ENCODE measurements at places on chromosomes 1 and 21.

DNA sequence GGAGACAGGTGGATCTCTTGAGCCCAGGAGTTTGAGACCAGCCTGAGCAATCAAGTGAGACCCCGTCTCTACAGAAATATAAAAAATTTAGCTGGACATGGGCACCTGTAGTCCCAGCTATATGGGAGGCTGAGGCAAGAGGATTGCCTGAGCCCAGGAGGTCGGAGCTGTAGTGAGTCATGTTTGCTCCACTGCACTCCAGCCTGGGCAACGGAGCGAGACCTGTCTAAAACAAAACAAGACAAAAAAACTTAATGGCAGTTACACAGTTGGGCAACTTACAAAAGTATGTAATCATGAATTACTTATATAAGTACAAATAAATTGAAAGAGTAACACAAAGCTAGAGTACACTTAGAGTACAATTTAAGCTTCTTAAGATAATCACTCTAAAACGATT lies 25.2 kb downstream of the RC3H1 start:
- no peak for DNase-seq

DNA sequence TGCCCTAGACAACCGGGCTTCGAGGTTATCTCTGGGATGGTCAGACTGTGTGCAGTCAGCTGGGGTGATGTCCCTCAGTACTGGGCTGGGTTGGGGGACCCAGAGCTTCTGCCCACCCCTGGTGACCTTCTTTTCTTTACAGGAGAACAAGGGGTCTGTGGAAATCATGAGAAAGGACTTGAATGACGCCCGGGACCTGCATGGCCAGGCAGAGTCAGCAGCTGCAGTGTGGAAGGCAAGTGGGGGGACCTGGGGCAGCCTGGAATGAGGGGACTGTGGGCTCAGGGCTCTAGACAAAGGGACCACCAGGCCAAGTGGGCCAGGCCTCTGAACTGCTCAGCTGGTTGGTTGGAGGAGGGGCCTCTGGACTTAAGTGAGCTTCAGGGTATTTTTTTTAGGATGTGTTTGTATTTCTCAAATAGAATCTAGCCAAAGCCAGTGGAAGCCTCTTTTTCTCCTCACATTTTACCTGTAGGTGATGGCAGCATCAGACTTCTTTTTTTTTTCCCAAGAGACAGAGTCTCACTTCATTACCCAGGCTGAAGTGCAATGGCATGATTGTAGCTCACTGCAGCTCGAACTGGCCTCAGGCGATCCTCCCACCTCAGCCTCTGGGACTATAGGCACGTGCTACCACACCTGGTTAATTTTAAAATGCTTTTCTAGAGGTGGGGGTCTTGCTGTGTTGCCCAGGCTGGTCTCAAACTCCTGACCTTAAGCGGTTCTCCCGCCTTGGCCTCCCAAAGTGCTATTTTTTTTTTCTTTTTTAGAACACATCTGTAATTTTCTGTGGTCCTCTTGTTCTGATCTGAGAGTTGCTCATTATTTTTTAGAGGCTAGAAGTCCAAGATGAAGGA lies 1.9 kb downstream of the RNF187 start:
- DNase-seq, result no peak

GRCh38 chr1:62295921-62296491 lies 23.2 kb downstream of the KANK4 start:
- DNase-seq, result peak; percentile 85

DNA sequence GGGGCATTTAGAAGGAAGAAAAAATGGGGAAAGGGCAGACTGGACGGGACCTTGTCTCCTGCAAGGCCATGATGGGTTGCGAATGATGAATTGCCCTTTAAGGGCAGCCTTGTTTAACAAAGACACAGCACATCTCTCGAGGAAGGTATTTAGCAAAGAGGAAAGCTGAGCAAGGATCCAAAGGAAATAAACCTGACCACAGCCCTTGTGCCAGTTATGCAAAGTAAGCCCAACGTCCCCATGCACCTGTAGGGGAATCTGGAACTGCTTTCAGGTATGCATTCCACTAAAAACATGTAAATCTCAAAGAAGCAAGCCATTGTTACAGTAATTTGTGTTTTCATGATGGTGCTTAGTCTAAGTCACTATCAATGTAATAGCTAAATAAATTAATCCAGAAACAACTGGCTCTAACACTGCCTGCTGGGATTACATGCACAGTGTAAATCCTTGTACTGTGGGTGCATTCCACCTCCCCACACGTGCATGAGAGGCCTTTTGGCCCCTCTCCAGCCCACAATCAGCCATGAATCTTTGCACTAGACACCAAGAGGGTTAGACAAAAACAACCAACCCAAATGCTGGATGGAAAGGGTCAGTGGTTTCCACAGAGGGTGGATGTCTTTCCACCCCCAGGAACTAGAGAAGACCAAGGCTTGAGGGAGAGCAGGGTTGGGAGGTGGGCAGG lies 228.8 kb upstream of the KAZN start:
- DNase-seq, result no peak

- DNase-seq, result peak; percentile 87
These were observed 9.5 kb upstream of the TMEM39B start for GRCh38 chr1:32063261-32063681.

DNA sequence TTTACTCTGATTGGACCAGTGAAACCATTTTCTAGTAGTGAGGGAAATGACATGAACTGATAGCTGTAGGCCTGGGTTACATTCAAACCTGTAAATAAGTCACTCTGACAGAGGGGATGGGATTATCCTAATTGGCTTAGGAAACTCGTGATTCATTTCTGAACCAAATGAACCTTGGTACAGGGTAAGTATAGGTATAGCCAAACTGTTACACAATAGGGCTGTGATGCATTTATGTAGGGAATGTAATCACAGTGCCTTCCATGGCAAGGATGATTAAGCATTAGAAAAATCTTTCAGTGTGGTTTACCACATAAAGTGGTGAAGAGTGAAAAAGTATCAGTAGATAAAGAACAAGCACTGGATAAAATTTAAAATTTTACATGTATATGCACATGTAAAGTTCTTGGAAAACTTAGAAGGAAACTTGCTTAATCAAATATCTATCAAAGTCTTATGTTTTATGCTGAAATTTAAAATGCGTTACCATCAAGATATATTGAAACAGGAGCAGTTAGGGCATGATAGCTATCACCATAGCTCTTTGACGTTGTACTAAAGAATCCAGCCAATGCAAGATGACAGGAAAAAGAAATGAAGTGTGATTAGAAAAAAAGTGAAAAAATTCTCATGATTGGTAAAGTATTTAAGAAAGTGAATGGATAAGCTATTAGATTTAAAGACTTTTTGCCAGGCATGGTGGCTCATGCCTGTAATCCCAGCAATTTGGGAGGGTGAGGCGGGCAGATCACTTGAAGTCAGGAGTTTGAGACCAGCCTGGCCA lies 63.0 kb downstream of the RABGAP1L start:
- DNase-seq, result no peak

- DNase-seq, result no peak
These were observed 147.0 kb downstream of the CLEC20A start for GRCh38 chr1:178349801-178350200.

DNA sequence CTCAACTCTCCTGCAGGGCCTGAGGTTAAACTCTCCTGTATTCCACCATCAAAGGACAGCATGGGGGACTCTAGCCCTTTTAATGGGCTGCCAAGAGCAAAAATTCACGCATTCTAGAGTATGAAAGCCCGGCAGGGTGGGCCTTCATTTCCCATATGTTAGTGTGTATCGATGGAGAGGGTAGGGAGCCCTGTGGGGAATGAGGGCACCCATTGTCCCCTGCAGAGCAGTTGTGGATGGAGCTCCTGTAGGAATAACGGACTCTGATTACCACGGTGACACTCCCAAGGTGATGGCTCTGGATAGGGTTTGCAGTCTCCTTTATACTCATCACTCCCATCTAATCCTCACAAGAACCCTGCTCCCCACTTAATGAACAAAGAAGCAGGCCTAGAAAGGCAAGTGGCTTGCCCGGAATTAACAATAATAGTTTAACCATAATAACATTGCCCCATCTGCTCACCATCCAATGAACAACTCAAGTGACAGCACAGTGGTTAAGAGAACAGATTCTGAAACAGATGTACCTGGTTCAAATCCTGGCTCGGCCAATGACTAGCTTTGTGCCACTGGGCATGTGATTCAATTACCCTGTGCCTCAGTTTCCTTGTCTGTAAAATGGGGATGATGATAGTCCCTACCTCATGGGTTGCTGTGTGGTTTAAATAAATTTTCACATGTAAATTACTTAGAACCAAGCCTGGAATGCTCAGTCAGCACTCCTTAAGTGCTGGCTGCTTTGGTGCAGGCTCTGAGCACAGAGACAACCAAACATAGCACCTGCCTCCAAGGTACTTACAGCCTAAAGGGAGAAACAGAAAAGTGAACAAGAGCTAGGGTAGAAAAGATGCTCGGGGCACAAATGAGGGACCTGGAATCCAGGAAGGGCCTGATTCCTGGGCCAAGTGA lies 29.0 kb downstream of the HIVEP3 start:
- no peak for DNase-seq

- peak; percentile 98 for DNase-seq
These were observed at the start of gene RPL11 for GRCh38 chr1:23691499-23692307. RPL11 (plus strand) TSS chr1:23691806; CDS start chr1:23691824, 18 bp downstream.

GRCh38 chr1:12052008-12052573 lies 11.0 kb upstream of the TNFRSF8 start:
- peak; percentile 35 for DNase-seq

DNA sequence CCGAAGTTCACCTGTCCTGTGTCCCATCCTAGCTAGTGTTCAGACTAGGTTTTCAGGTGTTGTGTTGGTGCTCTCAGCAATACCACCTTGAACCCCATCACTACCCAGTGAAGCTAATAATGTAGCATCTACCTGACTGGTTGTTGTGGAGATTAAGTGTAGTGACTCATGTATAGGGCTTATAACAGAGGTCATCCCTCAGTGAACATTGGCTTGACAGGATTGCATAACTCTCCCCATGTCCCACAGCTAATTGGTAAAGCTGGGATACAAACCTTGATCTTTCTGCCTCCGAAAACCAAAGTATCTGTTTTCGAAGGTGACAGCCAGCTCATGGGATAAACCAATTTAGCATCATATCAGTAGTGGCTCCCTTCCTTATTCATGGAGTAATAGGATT lies 44.5 kb upstream of the TNR start:
- DNase-seq, result no peak

GRCh38 chr1:56978819-56979218 lies 13.0 kb upstream of the C8B start:
- DNase-seq, result no peak

GRCh38 chr1:16038620-16038912 lies 5.0 kb upstream of the CLCNKB start:
- DNase-seq, result no peak

DNA sequence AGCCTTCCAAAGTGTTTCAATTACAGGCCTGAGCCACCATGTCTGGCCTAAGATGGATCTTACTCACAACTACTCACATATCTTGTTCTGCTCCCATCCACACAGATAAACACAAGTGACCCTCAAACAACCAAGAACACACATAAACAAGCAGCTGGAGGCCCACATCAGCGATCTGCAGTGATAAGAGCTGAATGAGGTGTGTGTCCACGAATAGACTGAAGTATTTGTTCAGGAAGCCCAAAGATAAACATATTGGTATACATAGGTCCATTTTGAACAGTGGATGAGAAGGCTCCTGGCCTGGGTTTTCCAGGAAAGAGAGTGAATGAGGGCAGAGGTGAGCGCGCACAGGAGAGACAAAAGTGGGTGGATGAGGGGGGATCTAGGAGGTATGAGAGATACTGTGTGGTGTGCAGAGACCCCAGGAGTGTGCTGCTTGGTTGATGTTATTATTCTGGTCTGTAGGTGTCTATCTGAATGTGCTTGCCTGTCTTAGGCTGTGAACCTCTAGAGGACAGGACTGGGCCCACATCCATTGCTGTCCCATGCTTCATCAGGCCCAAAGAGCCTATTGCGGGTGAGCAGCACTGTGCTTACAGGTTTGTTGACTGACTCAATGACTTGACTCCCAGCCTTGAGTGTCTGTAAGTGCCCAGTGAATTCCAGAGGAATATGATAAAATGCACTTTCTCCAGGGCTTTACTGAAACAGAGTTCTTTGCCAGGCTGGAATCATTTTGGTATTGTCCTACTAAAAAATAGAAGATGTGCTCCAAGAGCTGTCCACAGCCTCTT lies 79.9 kb upstream of the ATP1A1 start:
- DNase-seq, result no peak

DNA sequence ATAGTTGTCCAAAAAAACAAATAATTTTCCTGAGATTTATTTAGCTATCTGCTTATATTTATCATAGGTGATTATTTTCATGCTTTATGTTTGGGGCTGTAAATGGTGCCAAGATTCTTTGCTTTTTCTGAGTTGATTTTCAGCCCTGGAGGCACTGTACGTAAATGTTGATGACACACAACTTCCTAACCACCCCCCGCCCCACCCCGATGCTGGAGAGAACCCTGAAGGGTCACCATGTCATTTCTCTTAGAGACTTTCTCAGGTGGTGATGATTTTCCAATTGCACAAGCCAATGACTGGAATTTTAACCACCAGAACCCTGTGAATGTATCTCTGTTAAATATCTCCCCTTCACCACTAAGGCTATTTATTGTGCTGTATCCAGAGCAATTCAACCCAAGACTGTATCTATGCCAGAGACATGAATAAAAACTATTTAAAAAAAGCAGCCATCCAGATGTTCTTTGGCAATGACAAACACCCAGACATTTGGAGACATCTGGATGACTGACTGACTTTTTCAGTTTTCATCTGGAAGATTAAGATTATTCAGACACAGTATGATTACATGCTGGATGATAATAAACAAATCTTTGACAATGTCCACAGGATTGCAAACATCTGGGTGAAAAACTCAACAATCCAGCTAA lies 346.0 kb downstream of the LMX1A start:
- no peak for DNase-seq

- DNase-seq, result no peak
These were observed 17.8 kb downstream of the GBP6 start for GRCh38 chr1:89381618-89382017.
